ENCODE measurements at places on chromosomes 11 and 22.

DNA sequence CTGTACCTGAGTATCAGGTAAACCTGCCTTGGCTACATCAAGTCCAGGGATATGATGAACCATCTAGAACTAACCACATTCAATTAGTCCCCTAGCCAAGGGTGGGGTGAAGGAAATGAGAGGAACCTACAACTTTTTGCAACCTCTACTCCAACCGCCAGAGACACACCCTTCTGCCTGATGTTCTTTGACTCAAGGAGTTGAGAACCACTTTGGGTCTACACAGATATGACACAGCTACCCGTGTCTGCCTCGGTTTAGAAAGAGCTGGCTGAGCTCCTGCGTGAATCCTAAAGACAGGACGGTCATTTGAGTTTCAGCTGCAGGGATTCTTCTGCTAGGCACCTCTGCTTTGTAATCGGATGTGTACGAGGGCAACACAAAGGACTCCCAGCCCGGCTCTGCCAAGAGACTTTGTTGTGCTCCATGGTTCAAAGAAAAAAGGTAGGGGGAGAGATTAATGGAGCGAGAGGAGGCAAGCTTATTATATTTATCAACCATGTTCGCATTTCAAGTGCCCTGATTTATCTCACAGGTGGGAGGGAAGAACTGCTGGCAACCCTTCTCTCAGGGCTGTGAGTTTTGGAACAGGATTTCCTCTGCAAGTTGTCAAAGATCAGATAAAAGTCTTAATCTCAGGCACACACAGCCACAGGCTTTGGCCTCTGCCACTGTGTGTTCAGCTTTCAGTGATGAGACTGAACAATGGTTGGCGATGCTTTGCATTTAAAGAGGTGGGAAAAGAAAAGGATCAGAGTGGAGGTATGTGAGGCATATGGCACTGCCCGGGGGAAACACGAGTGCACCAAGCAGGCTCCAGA lies 35.1 kb downstream of the FLI1 start:
- no peak for DNase-seq

- DNase-seq, result no peak
Observed at GRCh38 chr11:494761-495536, 12.1 kb downstream of the RNH1 start.

GRCh38 chr11:23236826-23237555 lies 376.7 kb upstream of the CCDC179 start:
- DNase-seq, result no peak

DNA sequence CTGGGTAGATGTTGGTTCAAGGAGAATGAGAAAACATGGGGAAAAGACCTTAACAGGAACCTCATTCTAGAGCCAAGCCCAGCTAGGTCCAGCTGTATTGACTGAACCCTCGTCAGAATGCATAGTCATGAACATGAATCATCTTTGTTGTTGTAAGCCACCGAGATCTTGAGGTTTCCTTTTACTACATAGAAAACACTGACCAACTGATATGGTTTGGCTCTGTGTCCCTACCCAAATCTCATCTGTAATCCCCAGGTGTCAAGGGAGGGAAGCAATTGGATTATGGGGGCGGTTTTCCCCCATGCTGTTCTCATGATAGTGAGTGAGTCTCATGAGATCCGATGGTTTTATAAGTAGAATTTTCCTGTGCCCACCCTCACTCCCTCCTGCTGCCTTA lies 19.4 kb upstream of the PHOX2A start:
- DNase-seq, result no peak

DNA sequence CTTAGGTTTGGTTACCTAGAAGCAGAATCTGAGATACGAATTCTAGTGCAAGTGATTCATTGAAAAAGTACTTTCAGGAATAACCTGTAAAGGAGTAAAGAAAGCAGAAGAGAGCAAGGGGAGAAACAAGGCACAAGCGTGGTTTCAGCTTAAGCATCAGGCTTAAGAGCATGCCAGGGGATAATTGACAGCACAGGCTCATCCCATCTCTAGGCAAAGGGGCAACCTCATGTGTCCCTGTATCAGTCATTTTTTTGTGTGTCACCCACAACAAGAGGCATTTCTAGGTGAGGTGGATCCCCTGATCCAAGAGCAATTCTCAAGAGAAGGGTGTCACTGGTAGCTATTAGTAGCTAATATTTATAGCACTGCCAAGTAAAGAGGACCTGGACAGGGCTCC lies 8.0 kb downstream of the PATE2 start:
- no peak for DNase-seq

- DNase-seq, result no peak
Observed at GRCh38 chr11:102367364-102367763, 20.4 kb downstream of the BIRC2 start.

DNA sequence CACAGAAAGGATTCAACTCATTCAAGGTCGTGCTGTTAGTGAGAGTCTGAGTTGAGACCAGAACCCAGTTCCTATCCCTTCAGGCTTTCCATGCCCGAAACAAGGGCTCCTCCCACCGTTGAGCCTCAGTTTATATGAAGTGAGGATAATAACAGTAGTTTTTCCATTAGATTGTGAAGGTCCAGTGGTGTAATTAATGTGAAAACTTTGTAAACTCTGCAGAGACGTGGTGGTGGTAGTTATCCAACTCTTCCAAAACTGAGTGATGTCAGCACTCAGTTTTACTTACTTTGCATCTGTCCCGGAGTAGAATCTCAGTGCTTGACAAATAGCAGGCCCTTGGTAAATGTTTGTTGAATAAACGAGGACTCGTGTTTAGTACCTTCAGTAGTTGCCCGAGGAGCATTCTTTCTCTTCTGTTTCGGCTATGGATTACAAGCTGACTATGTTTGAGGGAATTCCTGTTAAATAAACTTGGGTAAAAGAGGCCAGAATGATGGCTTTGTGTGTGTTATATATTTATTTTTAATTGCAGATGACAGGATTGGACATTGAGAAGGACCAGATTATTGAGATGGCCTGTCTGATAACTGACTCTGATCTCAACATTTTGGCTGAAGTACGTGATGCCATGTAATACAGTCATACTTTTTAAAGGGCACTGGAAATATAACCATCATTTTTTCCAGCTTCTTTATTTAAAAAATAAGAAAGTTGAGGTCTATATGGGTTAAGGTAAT lies 1.0 kb downstream of the REXO2 start:
- DNase-seq, result no peak

- DNase-seq, result no peak
Observed at GRCh38 chr22:19673660-19674059, 40.6 kb upstream of the SEPTIN5 start.

DNA sequence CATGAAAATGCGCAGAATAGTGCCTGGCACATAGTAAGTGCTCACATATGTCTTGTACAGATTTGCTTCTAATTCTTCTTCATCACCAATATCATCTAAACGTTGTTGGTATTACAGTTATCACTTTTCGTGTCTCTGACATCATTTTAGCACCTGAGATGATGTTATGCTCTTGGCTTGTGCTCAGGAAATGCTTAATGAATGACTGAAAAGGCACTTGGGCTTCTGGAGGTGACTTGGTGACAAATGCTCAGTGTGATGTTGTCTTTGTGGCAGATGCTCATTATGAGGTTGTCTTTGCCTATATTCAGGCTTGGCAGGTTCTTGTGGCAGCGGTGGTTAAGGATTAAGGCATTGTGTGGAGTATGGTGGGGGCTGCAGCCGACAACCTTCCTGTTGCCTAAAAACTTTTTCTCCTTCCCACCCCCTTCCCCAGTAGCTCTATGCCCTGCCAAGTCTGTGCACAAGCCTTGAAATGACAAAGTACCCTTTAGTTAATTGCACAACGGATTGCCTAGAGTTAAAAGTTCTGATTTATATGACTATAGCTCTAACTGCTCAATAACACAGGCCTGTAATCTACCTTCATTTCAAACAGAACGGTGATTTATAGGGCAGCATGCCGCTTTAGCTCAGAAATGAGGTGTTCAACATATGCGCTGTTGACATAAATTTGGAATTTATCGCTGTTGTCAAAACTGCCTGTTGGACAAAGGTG lies 82.5 kb downstream of the ZBTB16 start:
- DNase-seq, result no peak

- no peak for DNase-seq
Observed at GRCh38 chr11:33376331-33377310, 119.4 kb downstream of the HIPK3 start.

DNA sequence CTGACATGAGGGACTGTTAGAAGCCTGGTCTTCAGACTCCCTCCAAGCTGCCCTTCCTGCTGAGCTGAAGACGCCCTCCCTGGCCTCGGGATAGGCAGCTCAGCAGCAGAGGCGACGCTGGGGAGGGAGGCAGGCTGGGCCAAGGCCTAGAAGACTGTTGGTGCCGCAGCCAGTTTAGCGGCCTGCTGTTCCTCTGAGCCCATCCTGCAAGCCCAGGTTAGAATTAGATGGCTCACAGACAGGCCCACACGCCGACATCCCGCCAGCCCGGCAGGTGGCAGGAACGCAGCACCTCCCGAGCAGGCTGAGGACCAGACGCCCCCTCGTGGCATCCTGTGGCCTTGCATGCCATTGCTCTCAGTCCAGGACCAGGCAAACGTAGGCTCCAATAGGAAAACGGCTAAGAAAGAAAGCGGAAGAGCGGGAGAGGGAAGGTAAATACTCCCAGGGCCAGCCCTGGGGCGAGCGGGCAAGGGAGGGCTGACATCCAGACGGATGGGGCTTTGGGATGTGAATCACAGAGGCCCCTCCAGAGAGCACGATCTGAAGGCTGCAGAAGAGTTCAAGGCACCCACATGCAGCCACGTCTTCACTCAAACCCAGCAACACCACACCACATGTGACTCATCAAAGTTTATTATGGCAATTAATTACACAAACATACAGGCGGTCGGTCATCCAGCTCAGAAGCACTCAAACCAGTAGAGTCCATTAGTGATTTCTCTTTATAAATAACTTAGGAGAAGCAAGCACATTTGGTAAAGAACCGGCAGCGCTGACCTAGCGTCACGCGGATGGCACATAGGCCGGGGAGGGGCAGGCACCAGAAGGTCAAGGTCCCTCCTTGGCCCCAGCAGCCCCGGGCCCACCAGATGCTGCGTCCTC lies 27.6 kb downstream of the CD5 start:
- DNase-seq, result peak; percentile 84
